ENCODE measurements at places on chromosomes 6 and 20.

DNA sequence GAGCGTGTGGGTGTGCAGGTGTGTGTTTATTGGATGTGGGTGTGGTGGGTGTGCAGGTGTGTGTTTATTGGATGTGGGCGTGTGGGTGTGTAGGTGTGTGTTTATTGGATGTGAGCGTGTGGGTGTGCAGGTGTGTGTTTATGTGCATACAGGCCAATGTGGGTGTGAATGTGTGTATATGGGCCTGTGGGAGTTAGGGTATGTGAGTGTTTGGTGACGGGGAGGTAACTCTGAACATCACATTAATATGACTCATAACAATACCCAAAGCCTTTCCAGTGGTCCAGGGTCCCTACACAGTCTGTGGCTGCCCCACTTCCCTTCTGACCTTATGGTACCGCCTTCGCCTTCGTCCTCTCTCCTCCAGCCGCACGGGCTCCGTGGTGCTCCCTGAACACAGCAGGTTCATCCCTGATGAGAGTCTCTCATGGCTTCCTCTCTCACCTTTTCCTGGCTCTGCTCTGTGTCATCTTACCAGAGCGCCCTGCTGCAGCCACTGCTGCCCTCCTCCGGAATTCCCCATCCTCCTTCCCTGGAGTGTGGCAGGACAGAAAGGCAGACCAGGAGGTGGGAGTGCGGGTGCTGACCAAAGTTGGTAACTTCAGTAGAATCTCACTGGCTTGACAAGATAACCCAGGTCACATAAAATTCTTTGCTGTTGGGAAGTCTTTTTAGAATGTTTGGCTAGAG lies 80.0 kb downstream of the SLC2A10 start:
- no peak for DNase-seq

GRCh38 chr6:166640342-166641043 lies 13.4 kb upstream of the RPS6KA2 start:
- DNase-seq, result no peak

DNA sequence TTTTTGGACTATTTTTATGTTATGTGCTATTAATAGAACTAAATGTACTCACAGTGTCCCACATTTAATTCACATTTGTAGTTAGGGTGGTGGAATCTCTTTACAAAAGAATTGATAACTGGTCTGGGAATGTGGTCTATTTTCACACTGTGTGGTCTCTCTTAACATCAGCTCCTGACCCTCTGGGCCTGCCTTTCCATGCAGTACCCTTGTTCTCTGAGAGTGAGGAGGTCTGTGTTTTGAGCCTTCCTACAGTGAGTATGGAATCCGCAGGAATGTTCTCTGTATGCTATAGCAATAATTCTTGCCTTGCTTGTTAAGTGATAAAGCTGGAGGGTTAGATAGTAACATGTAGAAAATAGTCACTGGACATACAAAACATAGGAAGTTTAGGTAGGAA lies 717.3 kb upstream of the POU3F2 start:
- DNase-seq, result no peak

GRCh38 chr20:50283922-50284810 lies 93.5 kb downstream of the CEBPB start:
- no peak for DNase-seq

DNA sequence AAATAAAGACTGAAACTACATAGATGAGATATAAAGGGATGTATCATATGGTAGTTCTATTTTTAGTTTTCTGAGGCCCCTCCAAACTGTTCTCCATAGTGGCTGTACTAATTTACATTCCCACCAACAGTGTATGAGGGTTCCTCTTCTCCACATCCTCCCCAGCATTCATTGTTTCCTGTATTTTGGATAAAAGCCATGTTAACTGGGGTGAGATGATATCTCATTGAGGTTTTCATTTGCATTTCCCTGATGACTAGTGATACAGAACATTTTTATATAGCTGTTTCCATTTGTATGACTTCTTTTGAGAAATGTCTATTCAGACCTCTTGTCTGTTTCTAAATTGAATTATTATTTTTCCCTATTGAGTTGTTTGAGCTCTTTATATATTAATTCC lies 229.3 kb downstream of the RFPL4B start:
- no peak for DNase-seq

DNA sequence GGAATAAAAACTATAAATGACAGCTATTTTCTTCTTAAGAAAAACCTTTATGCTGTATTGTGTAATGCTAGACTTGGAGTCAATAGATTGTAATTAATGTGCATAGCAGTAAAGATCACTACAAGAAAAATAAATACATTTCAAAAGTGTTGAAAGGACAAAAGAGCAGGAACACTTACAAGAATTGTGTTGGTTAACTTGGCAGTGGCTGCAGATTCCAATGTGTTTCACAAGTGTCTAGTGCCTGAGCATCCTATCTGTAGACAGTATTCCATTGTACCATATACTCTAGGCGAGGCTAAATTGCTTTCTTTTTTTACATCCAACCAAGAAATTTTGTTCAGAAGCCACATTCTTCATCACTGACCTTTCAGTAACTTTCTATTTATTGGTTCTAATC lies 924.1 kb downstream of the EPHA7 start:
- DNase-seq, result no peak

GRCh38 chr6:99761711-99762110 lies 155.1 kb downstream of the PRDM13 start:
- no peak for DNase-seq

DNA sequence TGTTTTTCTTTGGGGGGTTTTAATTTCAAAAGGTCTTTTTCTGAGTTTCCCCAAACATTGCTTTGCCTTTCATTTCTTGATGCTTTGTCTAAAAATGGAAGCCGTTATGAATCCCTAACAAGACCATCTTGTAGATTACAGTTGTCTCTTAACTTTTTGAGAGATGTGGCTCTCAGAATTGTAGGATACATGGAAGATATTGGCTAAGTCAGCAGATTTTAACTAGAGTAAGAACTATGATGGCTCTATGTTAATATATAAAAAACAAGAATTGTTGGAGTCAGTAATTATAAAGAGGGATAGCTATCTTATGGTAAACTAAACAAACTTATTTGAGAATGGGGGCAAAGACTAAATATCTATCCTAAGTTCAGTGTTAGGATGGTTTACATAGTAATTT lies 96.6 kb upstream of the HS3ST5 start:
- no peak for DNase-seq

- no peak for DNase-seq
Observed at GRCh38 chr20:14384416-14385175, 47.2 kb upstream of the FLRT3 start.

- no peak for DNase-seq
Observed at GRCh38 chr6:152746172-152746553, 4.4 kb upstream of the VIP start.

DNA sequence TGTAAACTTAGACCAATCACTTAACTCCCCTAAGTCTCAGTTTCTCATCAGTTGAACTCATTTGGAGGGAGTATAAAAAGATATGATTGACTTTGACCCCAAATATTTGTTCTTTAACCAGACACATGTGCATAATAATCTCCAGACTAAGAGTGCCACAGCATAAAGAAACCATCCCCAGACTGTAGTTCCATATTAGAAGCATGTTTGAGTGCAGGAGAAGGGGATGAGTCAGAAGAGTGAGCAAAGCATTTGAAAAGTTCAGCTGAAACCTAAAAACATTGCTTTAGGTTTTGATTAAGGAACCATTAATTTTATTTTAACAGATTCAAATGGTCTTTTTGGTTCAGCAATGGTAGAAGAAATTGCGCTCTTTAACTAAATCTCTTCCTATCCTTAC lies 654.8 kb downstream of the UTRN start:
- no peak for DNase-seq

- DNase-seq, result no peak
Observed at GRCh38 chr20:19588732-19589131, 169.3 kb upstream of the RIN2 start.

DNA sequence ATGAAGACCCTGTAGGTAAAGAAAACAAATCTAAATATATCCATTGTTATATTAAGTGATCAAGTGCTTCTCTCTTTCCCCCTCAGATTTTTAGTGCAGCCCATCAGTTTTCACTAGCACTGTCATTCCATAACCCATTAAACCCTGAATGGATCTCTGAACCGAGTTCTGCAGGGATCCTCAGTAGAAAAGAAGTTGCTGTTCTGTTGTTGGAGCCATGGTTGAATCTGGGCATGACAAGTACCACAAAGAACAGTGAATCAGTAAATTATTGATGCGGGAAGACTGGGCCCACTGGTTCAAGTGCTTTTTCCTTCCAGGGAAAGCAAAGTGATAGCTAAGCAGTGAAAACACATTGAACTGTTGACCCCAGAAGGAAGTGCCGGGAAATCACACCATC lies 60.4 kb downstream of the LAMP5 start:
- no peak for DNase-seq
